Osteoblast (primary cell): ENCODE measurements at places on chromosomes 12 and 14. TPM values are rescaled to one million over a fixed set of nuclear protein-coding genes. Genes with fewer than 3 reads are reported as not detected.

SDR9C7 gene
- not detected in 2 replicates for total RNA-seq

OR6C74 gene
- not detected in 2 replicates for total RNA-seq

IGFBP6 gene
- 431 and 577 TPM in 2 replicates for total RNA-seq

ARHGEF40 gene
- total RNA-seq, result 33.3 and 35.4 TPM in 2 replicates

GPRC5D gene
- total RNA-seq, result not detected in 2 replicates

LRIG3 gene
- total RNA-seq, result 85.0 and 96.1 TPM in 2 replicates

KLRD1 gene
- 0.29 and 0.36 TPM in 2 replicates for total RNA-seq

RNF31 gene
- total RNA-seq, result 43.9 and 49.6 TPM in 2 replicates

GRCh38 chr12:85260447-85260846 is 19.6 kb upstream of the ALX1 start:
- no peak for DNase-seq

GRCh38 chr12:28527631-28528249 is 337.5 kb downstream of the CCDC91 start:
- DNase-seq, result no peak

DNA sequence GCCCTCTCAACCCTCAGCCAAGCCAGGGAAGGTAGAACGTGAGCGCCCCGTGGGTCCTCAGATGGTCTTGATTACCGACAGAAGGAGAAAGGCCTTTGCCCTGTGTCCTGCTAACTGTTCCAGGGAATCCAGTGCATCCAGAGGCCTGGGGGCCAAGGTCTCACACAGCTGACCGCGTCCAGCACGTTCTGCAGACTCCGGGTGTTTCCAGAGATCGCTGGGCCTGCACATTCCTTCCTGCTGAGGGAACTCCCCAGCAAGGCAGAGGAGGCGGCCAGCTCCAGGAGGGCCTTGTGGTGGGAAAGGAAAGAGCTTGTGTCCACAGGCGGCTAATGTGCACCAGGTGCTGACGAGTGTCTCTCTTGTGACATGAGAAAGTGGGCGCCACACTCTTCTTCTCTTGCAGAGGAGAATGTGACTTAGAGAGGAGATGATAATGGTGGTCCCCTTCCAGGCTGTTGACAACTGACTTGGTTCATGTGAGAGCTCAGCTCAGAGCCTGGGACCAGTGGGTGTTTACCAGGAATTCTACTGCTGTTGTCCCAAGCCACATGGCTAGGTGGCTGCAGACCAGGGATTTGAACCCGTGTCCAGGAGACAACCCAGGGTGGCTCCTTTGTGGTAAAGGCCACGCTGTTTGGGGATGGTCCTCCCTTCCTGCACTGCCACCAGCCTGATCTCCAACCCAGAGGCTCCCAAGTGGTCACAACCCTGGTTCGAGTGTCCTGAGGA is 46.8 kb upstream of the DLK1 start:
- peak; percentile 96 for DNase-seq

DNA sequence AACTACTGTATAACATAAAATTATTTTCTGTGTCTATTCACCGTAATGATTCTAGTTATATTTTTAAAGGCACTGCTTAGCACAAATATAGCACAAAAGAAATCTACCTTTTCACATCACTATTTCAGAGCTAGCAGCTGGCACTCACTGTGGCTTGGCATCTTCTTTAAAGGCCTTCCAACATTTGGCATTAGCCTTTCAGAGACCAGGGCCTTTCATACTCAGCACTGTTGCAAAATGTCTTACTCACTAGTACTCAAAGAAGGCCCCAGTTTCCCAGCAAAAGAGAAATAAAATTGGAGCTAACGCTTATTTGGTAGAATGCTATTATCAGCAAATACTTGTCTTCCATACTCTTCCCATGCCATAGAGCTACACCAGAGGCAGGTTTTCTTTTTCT is 238.4 kb downstream of the MED13L start:
- DNase-seq, result no peak

DNA sequence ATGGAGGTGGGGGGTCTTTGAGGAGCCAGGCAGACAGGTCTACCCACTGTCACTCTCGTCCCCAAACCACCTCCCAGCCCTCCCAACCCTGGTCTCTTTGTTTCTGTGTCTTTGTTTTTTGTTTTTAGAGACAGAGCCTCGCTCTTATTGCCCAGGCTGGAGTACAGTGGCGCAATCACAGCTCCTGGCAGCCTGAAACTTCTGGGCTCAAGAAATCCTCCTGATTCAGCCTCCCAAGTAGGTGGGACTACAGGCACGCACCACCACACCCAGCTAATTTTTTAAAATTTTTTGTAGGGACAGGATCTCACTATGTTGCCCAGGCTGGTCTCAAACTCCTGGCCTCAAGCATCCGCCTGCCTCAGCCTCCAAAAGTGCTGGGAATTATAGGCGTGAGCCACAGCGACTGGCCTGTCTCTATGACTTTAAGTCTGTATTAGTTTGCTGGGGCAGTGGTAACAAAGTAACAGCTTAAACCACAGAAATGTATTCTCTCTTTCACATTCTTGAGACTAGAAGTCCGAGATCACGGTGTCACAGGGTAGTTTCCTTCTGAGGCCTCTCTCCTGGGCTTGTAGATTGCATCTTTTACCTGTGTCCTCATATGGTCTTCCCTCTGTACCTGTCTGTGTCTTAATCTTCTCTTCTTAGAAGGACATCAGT is 26.1 kb downstream of the DTX1 start:
- DNase-seq, result no peak

DNA sequence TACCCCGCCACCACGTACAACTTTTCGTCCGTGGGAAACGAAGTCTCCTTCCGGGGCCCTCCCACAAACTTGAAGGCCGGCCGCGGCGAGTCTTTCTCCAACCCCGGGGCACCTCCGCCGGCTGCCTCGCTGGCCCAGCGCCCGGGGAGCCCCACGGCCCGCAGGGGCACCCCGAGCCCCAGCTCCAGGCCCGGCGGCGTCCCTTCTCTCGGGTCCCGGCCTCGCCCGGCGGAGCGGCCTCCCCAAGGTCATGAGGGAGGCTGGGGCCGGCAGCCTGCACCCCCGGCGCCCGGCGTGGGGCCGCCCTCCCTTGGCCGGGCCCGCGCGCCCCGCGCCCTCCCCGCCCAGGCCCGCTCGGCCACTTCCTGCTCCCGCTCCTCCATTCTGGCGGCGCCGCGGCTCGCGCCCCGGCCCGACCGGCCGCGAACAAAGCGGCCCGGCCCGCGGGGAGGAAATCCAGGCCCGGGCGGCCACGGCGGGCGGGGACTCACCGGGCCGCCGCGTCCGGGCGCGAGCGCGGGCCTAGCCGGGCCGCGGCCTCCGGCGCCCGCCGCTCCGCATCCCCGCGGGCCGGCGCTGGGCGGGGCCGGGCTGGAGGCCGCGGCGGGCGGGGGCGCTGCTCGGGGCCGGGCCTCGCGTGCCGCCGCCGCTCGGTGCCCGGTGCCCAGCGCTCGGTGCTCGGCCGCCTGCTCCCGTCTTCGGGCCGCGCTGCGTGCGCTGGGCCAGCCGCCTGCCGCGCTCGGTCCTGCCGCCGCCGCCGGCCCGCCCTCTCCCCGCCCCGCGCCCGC is at the start of gene AKT1:
AKT1 (minus strand) TSS at position 756 of the 788 bp plus-strand sequence. CDS start 3,105 bp downstream, outside the sequence.
- peak; percentile 98 for DNase-seq

- DNase-seq, result no peak
Observed at GRCh38 chr14:30180219-30180618, 252.6 kb upstream of the PRKD1 start.

- no peak for DNase-seq
Observed at GRCh38 chr12:92363295-92364146, 217.9 kb upstream of the BTG1 start.
